NCI-H1105 (cell line): ENCODE measurements at places on chromosomes 13 and 19.
A peak's percentile ranks its signal among the peaks of the same experiment; 100 is the strongest.

DNA sequence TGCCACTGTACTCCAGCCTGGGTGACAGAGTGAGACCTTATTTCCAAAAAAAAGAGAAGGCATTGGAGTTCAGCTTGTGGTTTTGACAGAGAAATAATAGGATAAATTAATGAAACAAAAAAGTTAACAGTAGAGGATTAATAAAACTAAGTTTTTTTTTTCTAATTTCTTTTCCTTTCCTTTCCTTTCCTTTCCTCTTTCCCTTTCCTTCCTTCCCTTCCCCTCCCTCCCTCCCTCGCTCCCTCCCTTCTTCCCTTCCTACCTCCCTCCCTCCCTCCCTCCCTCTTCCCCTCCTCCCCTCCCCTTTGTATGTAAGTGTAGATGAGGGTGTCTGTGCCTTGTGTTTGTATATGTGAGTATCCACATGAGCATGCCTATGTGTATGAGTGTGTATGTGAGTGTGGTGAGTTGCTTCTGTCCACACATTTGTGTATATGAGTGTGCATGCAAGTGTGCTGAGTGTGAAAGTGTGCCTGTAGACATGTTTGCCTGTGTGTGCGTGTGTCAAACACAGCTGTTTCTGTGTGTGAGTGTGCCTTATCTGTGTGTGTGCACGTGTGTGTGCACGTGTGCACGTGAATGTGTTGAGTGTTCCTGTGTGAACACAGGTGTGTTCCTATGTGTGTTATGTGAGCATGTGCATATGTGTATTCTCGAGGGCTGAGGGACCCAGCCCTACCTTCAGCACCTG lies 12.5 kb upstream of the MZF1 start:
- no peak for DNase-seq

GRCh38 chr13:51605698-51606097 lies 21.4 kb downstream of the WDFY2 start:
- DNase-seq = no peak

DNA sequence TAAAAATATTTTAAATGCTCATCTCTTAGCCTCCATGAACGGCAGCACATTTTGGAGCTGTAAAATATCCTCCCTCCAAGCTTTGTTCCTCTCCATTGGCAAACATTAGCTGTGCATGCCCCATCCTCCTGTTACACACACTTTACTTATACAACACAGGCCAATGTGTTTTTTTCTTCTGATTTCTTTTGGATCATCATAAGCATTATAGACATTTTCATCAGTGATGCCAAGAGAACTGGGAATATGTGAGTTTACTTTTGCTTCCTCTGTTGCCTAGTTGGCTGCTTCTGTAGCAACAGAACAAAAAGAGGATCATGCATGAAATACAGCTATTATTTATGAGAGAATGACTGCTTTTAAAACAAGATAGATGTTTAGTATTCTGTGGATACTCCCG lies 142.6 kb downstream of the PCDH9 start:
- DNase-seq = no peak

- no peak for DNase-seq
Measured at GRCh38 chr13:73934215-73934641, 200.0 kb downstream of the KLF12 start.

GRCh38 chr13:109724603-109725002 lies 61.8 kb downstream of the IRS2 start:
- DNase-seq = no peak

DNA sequence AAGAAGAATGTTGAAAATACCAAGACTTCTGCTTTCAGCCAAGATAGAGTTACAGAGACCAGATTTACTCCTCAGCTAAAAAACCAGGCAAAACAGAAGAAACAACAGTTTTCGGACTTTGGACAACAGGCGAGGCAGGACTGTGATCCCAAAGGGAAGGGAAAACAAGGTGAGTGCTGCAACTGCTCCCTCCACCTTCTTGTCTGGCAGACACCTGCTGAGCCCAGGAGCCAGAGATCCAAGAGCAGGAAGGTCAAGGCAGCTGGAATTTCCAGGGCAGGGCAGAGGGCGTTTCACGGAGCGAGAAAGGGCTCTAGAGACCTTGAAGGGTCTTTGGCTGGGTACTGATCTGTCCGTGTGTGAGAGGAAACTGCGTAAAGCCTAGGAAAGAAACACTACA lies 32.9 kb upstream of the SLC7A9 start:
- no peak for DNase-seq

- no peak for DNase-seq
Measured at GRCh38 chr13:106887686-106888085, 319.7 kb upstream of the ARGLU1 start.

- DNase-seq = no peak
Measured at GRCh38 chr13:60655256-60655655, 258.2 kb downstream of the TDRD3 start.

DNA sequence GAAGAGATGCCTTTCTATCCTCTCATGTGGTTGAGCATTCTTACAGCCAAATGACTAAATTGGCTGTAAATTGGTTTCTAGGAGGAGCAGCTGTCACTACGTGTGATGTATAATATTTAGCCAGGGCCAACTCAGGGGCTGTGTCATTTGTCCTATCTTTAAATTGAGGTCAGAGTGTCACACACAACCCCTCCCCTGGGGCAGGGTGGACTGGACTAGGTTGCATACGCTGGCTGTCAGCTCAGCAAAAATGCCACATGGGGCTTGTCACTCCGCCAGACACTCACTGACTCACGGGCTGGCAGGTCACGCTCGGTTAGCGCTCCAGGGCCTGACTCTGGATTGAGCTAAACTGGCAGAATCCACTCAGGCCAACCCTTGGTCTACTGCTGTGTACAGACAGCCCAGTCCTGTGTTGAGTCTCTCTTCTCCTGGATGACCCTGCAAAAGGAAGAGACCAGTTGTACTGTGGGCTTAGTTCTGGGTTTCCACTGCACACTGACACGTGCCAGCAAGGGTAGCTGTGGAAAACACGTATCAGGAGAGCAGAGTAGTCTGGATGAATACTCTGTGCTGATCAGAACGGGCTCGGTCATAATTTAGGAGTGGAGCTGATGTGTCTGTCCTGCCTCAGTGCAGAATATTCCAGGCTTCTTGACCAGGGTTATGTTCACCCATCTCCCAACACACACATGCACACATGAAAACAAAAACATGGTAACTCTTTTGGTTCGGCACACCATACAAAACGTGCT lies 29.1 kb downstream of the SHISA2 start:
- DNase-seq = no peak

- no peak for DNase-seq
Measured at GRCh38 chr13:110274687-110275086, 32.3 kb downstream of the COL4A1 start.

DNA sequence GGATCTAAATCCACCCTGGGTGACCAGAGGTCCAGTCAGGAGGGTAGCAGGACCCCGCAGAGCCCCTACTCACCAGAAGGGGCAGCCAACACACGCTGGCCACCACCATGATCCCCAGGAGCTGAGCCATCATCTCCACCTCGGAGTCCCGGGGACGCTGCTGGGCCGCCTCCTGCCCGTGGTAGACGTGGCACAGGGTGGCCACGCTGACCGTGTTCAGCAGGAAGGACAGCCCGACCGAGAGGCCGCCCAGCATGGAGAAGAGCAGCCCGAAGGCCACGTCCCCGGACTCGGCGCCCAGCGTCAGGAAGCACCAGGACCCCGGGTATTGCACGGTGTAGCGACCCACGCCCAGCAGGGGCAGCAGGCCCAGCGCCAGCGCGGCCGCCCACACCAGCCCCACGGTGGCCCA lies 6.9 kb downstream of the TBXA2R start:
- no peak for DNase-seq

- no peak for DNase-seq
Measured at GRCh38 chr19:16335226-16335625, 10.6 kb downstream of the KLF2 start.

DNA sequence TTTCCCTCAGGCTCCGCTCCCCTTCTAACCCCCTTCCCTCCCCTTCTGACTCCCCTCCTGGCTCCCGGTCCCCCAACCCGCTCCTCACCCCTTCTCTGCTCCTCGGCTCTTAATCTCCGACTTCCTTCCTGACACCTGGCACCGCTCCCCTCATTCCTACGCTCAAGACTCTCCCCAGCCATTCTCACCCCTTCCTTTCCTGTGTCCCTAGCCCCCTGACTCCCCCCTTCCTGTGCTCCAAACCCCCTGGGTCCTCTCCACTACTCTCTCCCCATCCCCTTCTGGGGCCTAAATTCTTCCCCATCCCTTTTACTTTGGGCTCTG lies 658 bp downstream of the CLPP start:
- DNase-seq = no peak

DNA sequence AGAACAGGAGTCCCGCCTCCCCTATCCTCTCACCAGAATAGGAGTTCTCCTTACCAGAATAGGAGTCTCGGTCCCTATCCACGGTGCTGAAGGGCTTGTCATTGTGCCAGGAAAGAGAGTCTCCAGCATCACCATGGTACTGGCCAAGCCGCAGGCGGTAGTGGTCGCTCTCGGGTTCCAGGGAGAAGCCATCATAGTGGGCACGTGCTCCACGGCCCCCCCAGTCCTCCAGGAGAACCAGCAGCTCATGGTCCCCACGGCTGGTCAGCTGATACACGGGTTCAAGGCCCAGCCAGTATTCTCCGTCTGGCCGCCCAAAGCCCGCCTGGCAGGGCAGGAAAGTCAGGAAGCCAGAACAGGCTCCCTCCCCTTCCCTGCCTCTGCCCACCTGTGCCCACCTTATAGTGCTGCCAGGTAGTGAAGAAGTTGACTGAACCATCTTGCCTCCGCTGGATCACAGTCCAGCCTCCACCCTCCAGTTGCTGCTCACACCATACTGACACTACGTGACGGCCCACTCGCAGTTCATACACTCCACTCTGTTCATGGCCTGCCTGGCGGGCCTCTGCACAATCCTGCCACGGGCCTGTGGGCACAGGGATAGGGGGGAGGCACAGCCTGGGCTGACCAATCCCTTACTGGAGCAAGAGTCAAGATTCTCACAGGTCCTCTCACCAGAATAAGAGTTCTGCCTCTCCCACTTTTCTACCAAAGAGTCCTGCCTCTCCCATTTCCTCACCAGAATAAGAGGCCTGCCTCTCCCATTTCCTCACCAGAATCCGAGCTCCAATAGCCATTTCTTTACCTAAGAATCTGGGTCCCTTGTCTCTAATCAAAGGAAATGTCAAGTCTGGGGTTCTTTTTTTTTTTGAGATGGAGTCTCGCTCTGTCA lies 7.4 kb downstream of the SHFL start:
- no peak for DNase-seq

GRCh38 chr19:45553464-45553863 lies 31.1 kb downstream of the OPA3 start:
- DNase-seq = no peak

GRCh38 chr19:41299755-41300089 lies 10.2 kb upstream of the CCDC97 start:
- DNase-seq = no peak

GRCh38 chr13:28679628-28680027 lies 20.7 kb downstream of the POMP start:
- DNase-seq = no peak

- DNase-seq = no peak
Measured at GRCh38 chr19:50516964-50517703, 3.4 kb upstream of the ASPDH start.

- DNase-seq = peak; percentile 95
Measured at GRCh38 chr19:11090264-11090996, 1.2 kb downstream of the LDLR start.

DNA sequence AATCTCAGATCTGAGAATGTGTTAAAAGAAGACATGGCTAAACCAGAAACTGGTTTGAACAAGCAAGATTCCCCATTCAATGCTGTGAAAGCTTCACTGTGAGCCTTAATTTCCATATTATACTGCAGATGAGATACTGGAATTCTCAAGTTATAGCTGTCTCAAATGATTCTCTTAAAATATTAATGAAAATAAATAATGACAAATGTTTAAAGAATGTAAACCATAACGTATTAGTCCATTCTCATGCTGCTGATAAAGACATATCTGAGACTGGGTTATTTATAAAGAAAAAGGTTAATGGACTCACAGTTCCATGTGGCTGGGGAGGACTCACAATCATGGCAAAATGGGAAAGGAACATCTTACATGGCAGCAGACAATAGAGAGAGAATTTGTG lies 667.8 kb downstream of the SLITRK1 start:
- DNase-seq = no peak

DNA sequence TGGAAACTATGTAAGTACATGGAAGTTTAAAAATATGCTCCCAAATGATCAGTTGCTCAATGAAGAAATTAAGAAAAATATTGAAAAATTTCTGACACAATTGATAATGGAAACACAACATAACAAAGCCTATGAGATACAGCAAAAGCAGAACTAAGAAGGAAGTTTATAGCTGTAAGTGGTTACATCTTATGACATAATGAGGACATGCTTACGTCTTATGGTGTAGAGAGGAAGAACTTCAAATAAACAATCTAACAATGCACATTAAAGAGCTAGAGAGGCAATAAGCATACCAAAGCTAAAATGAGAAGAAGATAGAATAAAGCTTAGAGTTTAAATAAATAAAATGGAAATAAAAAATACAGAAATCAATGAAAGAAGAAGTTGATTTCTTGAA lies 50.0 kb upstream of the CEACAM21 start:
- DNase-seq = no peak

GRCh38 chr13:39498471-39499114 lies 104.4 kb downstream of the LHFPL6 start:
- no peak for DNase-seq

GRCh38 chr13:50344717-50345116 lies 329.5 kb downstream of the KCNRG start:
- DNase-seq = no peak
